ENCODE measurements at places on chromosomes 12 and 14.

- DNase-seq, result no peak
Observed at GRCh38 chr14:61183196-61183885, 97.8 kb downstream of the TMEM30B start.

- DNase-seq, result no peak
Observed at GRCh38 chr12:53172352-53172751, 8.2 kb upstream of the ZNF740 start.

- DNase-seq, result no peak
Observed at GRCh38 chr12:3087758-3088650, 10.8 kb downstream of the TSPAN9 start.

DNA sequence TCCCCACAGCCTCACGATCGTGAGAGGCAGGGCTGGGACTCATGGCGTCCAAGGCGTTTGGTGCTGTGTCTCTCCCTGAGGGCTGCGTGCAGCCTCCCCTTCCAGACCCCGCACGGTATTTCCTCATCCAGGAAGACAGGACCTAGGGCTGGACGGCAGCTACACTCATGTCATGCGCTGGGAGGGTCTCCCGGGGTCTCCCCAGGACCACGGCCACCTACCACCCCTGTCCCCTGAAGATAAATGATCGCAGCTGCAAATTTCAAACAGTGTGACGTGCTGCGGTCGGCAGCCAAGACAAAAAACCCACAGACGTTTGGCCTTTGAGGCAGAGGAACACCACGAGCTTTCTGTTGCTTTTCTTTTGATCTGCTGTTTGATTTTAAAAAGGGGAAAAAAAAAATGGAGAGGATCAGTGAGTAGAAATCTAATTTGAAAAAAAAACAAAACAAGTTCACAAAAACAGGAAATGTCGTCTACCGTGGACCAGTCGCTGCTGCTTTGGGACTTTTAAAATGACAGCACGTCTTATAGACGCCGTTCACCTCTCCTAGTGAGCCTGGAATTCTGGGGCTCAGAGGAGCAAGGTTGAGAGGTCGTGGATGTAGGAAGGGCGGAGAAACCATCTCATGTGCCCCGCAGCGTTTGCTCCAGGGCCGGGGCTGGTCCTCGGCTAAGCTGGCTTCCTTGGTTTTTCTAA, 237.6 kb downstream of the SLC41A2 start:
- DNase-seq, result peak; percentile 73

DNA sequence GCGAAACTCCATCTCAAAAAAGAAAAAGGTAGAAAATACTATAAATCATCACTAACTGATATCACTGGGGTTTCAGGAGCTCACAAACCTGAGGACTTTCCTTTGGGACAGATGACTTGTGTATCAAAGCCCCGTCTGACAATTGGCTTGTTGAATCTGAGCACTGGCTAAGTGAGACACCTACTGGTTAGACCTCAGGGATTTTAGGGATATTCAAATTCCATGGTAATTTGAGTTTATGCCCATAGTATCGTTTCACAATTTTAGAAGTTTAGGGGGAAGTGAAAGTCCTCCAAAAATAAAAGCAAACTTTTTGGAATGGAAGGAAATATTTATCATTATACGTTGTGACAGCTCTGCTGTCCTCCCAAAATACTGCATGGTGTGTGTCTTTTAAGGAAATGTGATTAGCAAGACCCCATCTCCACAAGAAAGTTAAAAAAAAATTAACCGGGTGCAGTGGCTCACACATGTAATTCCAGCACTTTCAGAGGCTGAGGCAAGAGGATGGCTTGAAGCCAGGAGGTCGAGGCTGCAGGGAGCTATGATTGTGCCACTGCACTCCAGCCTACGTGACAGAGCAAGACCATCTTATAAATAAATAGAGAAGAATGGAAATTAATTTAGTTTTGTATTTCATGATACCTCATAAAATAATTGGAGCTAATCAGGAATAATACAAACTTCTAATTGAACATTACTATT, 49.2 kb downstream of the FBXL14 start:
- DNase-seq, result no peak

- DNase-seq, result no peak
Observed at GRCh38 chr12:68469113-68469512, 137.0 kb upstream of the MDM1 start.

DNA sequence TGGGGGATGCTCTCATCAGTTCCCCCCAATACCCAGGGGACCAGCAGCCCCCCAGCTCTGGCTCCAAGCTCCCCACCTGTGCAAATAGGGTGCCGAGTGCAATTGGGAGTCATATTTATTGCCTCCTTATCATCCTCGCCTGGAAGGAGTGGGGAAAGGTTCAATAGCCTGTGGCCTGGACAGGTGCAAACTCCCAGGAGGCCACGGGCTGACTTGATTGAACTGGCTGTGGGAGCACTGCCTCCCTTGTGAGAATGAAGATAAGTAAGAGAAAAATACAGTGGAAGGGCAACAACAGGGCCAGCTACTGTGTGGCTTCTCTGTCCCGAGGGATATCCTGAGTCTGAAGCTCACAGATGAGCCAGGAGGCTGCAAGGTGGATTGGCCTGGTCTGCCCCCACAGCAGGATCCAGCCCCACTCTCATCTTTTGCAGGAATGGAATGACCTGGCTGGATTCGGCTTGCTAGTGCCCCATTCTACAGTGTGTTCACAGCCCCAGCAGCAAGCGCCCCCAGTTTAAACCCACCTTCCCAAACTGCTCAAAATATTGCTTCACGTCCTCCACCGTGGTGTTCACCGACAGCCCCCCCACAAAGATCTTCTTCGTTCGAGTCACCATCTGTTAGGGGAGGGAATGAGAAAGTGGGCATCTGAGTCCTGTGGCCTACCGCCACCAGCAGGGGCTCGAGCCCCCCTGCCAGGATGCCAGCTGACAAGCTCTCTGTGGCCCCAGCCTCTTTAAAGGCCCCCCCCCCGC, 6.3 kb downstream of the MSI1 start:
- DNase-seq, result no peak

DNA sequence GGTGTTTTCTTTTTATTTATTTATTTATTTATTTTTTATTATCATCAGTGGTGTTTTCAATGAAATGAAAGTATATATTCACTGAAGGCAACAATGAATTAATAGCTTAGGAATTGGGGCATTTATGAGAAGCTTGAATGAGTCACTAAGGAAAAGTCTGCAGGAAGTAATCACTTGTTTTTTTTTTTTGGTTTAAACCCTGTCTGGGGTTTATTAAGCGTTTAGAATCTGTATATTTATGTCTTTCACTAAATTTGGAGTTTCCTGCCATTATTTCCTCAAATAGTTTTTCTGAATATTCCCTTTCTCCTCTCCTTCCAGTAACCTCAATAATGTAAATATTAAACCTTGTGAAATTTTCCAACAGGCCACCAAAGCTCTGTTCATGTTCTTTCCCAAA, 85.5 kb downstream of the TESC start:
- no peak for DNase-seq

Measured in activated naive CD8-positive, alpha-beta T cell treated with anti-CD3 and anti-CD28 coated beads, Interleukin-2, amount 50 U/mL, for 24 hours (primary cell).